Mesenteric fat pad (tissue), 1 donor: ENCODE measurements at places on chromosomes 4 and X.

- no peak for DNase-seq
These were observed 22.0 kb downstream of the TBL1X start for GRCh38 chrX:9486786-9487387.

- DNase-seq, result no peak
These were observed 19.8 kb downstream of the VCX3B start for GRCh38 chrX:8484360-8484949.

- DNase-seq, result no peak
These were observed 717.6 kb upstream of the HS3ST1 start for GRCh38 chr4:12146339-12146738.

DNA sequence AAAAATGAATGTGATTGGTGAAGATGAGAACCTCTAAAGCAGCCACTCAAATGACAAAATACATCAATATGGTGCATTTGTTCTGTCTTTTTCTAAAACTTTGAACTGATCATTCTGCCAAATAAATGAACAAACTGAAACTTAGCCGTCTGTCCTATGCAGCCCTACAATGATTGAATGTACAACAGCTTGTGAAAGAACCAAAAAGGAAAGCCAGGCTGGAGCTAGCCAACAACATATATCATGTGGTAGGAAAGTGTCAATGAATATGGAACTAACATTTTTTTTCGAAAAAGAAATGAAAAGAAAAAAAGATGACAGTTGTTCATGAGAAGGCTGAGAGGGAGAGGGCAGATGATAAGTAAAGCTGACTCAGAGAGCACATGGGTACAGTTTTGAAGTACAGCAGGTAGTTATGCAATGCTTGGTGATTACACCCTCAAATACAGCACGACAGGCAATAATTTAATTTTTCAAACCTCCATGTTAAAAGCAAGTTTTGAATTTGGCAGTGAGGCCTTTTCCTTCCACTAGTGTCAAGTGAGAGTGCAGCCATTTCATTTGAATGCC, 21.2 kb upstream of the SLC7A11 start:
- DNase-seq, result no peak

DNA sequence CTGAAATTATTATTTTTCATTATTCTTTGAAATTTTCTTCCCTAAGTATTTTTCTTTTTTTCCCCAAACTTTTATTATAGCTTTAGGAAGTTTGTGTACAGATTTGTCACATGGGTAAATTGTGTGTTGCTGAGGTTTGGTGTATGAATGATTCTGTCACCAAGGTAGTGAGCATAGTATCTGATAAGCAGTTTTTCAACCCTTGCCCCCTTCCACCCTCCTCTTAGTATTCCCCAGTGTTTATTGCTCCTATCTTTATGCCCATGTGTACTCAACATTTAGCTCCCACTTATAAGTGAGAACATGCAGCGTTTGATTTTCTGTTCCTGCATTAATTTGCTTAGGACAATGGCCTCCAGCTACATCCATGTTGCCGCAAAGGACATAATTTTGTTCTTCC, 103.9 kb upstream of the MAGEB2 start:
- no peak for DNase-seq
